H1 (cell line): ENCODE measurements at places on chromosomes 11 and 22. TPM values are rescaled to one million over a fixed set of nuclear protein-coding genes. Genes with fewer than 3 reads are reported as not detected.
A peak's percentile ranks its signal among the peaks of the same experiment; 100 is the strongest.

Gene NEFH
- polyA plus RNA-seq = 0.57 and 0.74 TPM in 2 replicates

Gene OR51I1
- not detected in 2 replicates for polyA plus RNA-seq

Gene OR4A5
- polyA plus RNA-seq = not detected in 2 replicates

Gene TRPM5
- 0.02 and 0.05 TPM in 2 replicates for polyA plus RNA-seq

Gene ST14
- polyA plus RNA-seq = 24.9 and 31.8 TPM in 2 replicates

Gene GUCY1A2
- polyA plus RNA-seq = 0.09 and 0.11 TPM in 2 replicates

Gene CEP126
- 0.60 and 0.76 TPM in 2 replicates for polyA plus RNA-seq

Gene APLNR
- 0.66 and 0.80 TPM in 2 replicates for polyA plus RNA-seq

Gene KRTAP5-10
- 0.11 and 0.12 TPM in 2 replicates for polyA plus RNA-seq

Gene SLC22A8
- polyA plus RNA-seq = not detected in 2 replicates

Gene MAPK8IP1
- 32.4 and 62.2 TPM in 2 replicates for polyA plus RNA-seq

DNA sequence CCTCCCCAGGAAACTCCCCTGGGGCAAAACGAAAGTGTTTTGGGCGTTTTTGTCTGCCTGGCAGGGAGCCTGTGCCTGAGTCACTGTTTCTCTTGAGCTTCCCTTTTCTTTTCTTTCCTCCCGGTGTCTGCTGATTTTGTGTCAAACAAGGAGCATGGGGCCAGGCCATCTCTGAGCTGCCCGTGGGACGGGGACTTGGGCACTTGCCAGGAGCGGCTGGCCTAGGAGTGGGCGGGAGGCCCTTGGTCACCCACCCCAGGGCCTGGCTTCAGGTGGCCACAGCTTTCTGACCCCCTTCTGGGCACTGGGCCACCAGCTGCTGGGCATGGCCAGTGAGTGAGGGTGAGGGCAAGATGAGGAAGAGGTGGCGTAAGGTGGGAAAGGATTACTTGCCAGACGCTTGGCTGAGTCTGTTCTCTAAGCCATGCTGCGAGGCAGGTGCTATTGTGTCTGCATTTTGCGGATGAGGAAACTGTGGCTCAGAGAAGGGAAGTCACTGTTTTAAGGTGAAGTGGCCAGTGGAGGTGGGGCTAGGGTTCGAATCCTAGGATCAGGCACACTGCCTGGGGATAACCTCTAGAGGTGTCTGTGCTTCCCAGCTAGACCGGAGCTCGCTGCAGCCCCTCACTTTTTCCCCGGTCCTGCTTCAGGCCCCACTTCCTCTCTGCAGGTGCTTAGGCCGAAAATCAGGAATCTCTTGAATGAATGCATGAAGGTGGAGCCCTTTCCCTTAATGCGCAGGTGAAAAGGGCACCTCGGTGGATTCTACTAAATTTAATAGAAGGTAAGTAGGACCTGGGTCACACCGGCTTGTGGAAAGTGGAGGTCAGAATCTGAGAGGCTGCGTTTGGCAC, 7.8 kb upstream of the NFAM1 start:
- H3K4me3 ChIP-seq = no peak overlapping the region
- H3K27me3 ChIP-seq = no peaks in the 10 kb centered on the region; the same call in 1 of the 2 replicates
- no peaks in the 10 kb centered on the region for H3K36me3 ChIP-seq
- DNase-seq = no peak

GRCh38 chr11:83641511-83641910, 355.3 kb upstream of the CCDC90B start:
- no peak for DNase-seq
- H3K36me3 ChIP-seq = no peaks in the 10 kb centered on the region
- no peak overlapping the region for H3K4me3 ChIP-seq
- H3K4me1 ChIP-seq = no peaks in the 10 kb centered on the region

- H3K27ac ChIP-seq = no peak overlapping the region
- no peak for DNase-seq
- H3K36me3 ChIP-seq = peaks cover 5% of the 10 kb centered on the region
- no peaks in the 10 kb centered on the region for H3K27me3 ChIP-seq
- no peak overlapping the region for H3K4me3 ChIP-seq
Measured at GRCh38 chr11:125671561-125671960, 9.1 kb downstream of the ACRV1 start.

DNA sequence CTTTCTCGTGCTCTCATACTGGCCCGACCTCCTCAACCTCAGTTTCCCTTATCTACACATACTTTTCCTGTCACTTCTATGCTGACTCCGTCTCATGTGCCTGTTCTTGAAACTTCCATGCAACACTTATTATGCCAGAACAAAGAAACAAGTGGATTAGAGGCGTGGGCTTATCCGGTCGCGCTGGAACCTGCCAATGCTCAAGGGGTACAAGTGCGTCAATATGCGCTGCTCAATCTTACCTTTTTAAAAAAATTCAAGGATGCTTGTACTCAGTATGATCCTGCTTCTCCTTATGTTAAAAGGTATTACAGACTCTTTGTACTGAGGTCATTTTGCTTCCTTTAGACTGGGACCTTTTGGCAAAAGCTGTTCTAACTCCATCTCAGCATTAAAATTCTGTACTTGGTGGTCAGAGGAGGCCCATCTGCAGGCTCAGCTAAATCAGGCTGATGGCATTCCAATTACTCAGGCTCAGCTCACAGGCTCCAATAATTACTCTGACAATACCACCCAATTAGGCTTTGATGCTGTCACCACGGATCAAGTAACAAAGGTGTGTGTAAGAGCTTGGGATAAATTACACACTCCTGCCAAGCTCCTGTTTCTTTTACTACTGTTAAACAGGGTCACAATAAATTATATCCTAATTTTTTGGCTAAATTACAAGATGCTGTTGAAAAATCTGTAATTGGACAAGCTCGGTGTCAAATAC, 26.3 kb upstream of the ALDH3B2 start:
- H3K36me3 ChIP-seq = no peaks in the 10 kb centered on the region
- no peak for DNase-seq
- H3K4me1 ChIP-seq = no peaks in the 10 kb centered on the region
- no peak overlapping the region for H3K27ac ChIP-seq
- no peak overlapping the region for H3K4me3 ChIP-seq

- no peaks in the 10 kb centered on the region for H3K27me3 ChIP-seq
- no peak overlapping the region for H3K4me3 ChIP-seq
- H3K36me3 ChIP-seq = no peaks in the 10 kb centered on the region
Measured at GRCh38 chr22:23215294-23216241, 35.3 kb downstream of the BCR start.

GRCh38 chr11:116732271-116733042, 40.3 kb downstream of the BUD13 start:
- DNase-seq = peak; percentile 62
- no peaks in the 10 kb centered on the region for H3K36me3 ChIP-seq
- peaks cover 23% of the 10 kb centered on the region for H3K4me1 ChIP-seq
- H3K4me3 ChIP-seq = peak overlapping the region; percentile 2; the same call in 1 of the 2 replicates
- no peaks in the 10 kb centered on the region for H3K27me3 ChIP-seq
- H3K27ac ChIP-seq = no peak overlapping the region

- no peak overlapping the region for H3K4me3 ChIP-seq
- no peak for DNase-seq
- no peaks in the 10 kb centered on the region for H3K36me3 ChIP-seq
- H3K27ac ChIP-seq = no peak overlapping the region
Measured at GRCh38 chr11:119447664-119448242, 24.8 kb upstream of the THY1 start.

GRCh38 chr11:119764108-119764868, 35.3 kb upstream of the NECTIN1 start:
- peaks cover 5% of the 10 kb centered on the region; the same call in 1 of the 2 replicates for H3K4me1 ChIP-seq
- no peak overlapping the region for H3K27ac ChIP-seq
- no peak for DNase-seq
- no peak overlapping the region for H3K4me3 ChIP-seq

GRCh38 chr22:39851606-39852315, 41.8 kb downstream of the ENTHD1 start:
- H3K36me3 ChIP-seq = no peaks in the 10 kb centered on the region
- no peaks in the 10 kb centered on the region for H3K27me3 ChIP-seq
- DNase-seq = no peak

DNA sequence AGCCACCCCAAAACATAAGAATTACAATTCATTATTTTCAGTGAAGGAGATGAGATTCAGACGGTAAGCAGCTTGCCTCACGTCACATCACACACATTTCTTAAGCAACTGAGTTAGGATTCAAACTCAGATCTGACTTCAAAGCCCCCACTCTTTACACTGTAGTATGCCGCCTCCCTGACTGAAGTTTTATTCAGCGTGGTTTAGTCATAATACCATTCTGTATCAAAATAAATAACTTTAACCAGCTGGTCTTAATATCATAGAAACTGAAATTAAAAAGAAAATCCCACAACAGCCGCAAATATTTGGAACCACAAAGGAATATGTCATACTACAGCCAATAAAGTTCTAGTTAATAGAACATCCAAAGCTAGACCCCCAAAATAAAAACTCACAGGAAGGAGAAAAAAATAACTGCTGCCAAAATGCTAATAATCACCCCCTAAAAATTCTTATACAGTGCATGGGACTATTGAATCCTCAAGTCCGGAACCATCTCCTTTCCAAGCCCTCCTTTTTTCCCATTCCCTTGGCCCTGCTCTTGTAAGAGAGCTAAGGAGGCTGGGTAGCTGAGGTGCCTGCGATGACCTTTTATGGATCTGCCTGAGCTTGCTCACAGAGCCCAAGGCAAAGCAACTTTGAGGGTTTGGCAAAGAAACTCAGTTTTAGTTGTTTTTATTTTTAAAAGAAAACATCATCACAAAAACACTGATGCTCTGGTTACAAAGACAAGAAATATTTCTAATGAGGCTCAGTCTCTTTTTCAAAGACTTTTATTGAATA, 334.5 kb downstream of the TTC28 start:
- DNase-seq = no peak
- no peak overlapping the region for H3K27ac ChIP-seq
- no peak overlapping the region for H3K4me3 ChIP-seq
- no peaks in the 10 kb centered on the region for H3K36me3 ChIP-seq
- H3K4me1 ChIP-seq = no peaks in the 10 kb centered on the region

DNA sequence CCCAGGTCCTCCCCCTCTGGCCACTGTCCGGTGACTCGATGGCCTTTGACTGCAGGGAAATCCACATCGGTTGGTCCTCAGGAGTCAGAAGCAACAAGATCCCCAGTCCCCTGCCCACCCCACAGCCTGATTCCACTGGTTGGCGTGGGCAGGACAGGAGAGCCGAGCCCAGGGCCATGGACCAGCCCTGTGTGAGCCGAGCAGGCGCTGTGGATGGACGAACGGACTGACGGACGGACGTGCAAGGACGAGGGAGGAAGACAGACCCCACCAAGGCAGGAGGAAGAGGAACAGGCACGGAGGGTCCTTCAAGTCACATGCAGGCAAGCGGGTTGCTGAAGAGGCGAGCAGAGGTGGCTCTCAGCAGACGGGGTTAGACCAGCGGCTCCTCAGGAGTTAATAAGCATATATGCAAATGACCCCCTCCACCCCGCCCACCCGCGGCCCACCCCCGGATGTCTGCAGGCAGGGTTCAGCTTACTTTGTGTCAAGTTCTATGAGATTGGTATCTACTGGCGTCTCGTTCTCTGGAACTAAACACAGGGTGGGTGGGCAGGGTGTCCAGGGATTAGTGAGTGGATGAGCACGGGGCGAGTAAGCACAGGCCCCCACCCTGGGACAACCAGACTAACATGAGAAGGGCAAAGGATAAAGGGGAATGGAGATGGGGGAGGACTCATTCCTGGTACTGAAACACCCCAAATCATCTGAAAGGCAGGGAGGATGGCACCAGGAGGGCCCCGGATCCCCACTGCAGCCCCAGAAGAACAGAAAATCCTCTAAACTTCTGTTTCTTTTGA, 26.8 kb downstream of the TPBGL start:
- no peak overlapping the region for H3K27ac ChIP-seq
- no peaks in the 10 kb centered on the region for H3K36me3 ChIP-seq
- no peak for DNase-seq
- H3K4me1 ChIP-seq = no peaks in the 10 kb centered on the region
- no peaks in the 10 kb centered on the region for H3K27me3 ChIP-seq

GRCh38 chr11:84355911-84356310, 1069.7 kb upstream of the CCDC90B start:
- no peak overlapping the region for H3K4me3 ChIP-seq

DNA sequence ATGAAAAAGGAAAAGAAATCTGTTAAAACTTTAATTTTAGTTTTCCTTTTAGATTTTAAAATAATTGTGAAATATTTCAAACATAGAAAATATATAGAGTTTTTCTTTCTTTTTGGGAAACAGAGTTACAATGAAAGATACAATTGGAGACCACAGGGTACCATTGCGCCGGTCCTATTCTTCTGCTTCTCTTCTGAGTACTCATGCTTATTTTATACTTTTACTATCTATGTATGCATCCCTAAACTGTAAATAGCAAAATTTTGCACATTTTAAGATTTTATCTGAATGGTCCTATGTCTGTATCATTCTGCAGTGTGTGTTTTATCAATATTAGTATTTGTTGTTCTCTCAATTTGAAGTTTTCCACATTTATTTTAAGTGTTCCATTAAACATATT, 65.0 kb downstream of the EHF start:
- H3K4me1 ChIP-seq = peaks cover 5% of the 10 kb centered on the region
- no peak for DNase-seq
- no peaks in the 10 kb centered on the region for H3K27me3 ChIP-seq

GRCh38 chr11:1774886-1775285, 11.2 kb upstream of the CTSD start:
- H3K27me3 ChIP-seq = no peaks in the 10 kb centered on the region; the same call in 1 of the 2 replicates
- DNase-seq = no peak
- H3K36me3 ChIP-seq = no peaks in the 10 kb centered on the region
- no peak overlapping the region for H3K4me3 ChIP-seq
- no peak overlapping the region for H3K27ac ChIP-seq

- H3K36me3 ChIP-seq = peaks cover 7% of the 10 kb centered on the region
- H3K27ac ChIP-seq = no peak overlapping the region
- H3K4me1 ChIP-seq = peaks cover 1% of the 10 kb centered on the region; the same call in 1 of the 2 replicates
- H3K27me3 ChIP-seq = no peaks in the 10 kb centered on the region
- no peak for DNase-seq
- H3K4me3 ChIP-seq = no peak overlapping the region
Measured at GRCh38 chr11:131295986-131296385, 74.4 kb upstream of the NTM start.

- H3K4me1 ChIP-seq = peaks cover 5% of the 10 kb centered on the region; the same call in 1 of the 2 replicates
- H3K27me3 ChIP-seq = no peaks in the 10 kb centered on the region; the same call in 1 of the 2 replicates
- H3K27ac ChIP-seq = no peak overlapping the region
- no peaks in the 10 kb centered on the region for H3K36me3 ChIP-seq
Measured at GRCh38 chr11:69801513-69802335, 17.5 kb downstream of the FGF3 start.

- H3K27ac ChIP-seq = no peak overlapping the region
- no peaks in the 10 kb centered on the region for H3K27me3 ChIP-seq
Measured at GRCh38 chr11:110373051-110373702, 56.6 kb upstream of the FDX1 start.

- H3K4me1 ChIP-seq = peaks cover 29% of the 10 kb centered on the region
- no peak overlapping the region for H3K27ac ChIP-seq
- peak overlapping the region; percentile 47 for H3K4me3 ChIP-seq
- DNase-seq = no peak
Measured at GRCh38 chr22:39348909-39349505, 784 bp upstream of the SYNGR1 start.

DNA sequence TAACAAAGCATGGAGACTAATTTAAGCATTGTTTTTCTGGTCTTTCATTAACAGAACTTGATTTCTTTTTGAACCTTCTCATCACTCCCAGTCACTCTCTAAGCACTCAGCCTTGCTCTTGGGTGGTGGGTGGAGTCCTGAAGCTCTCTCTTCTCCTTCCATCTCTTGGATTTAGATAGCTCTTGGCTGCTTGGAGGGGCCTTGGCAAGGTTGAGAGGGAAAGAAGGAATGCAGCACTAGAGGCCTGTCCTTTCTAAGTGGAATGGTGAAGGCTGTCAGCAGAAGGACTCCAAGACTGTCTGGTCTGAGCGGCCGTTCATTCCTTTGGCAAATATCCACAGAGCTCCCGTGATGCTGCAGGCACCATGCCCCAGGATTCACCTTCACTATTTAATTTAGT, 168.6 kb upstream of the E2F8 start:
- no peaks in the 10 kb centered on the region for H3K4me1 ChIP-seq
- H3K4me3 ChIP-seq = no peak overlapping the region
- H3K27ac ChIP-seq = no peak overlapping the region
- no peaks in the 10 kb centered on the region for H3K36me3 ChIP-seq
- no peaks in the 10 kb centered on the region for H3K27me3 ChIP-seq
- no peak for DNase-seq
